Right cardiac atrium (tissue), 5 donors: ENCODE measurements at places on chromosomes 3 and 15. TPM values are rescaled to one million over a fixed set of nuclear protein-coding genes. Genes with fewer than 3 reads are reported as not detected.

DNA sequence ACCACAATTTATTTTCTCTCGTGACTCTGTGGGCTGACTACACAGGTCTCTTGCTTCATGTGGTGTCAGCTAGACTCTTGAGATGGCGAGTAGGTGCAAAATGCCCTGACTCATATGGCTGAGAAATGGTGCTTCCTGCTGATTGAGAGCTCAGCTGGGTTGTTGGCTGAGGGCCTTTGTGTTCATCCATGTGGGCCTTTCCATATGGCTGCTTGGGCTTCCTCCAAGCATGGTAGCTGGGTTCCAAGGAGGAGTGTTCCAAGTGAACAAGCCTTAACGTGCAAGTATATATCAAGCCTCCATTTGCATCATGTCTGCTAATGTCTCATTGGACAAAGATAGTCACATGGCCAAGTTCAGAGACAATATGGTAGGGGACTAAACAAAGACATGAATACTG is 164.0 kb downstream of the PDCD6IP start:
- DNase-seq: no peak

DNA sequence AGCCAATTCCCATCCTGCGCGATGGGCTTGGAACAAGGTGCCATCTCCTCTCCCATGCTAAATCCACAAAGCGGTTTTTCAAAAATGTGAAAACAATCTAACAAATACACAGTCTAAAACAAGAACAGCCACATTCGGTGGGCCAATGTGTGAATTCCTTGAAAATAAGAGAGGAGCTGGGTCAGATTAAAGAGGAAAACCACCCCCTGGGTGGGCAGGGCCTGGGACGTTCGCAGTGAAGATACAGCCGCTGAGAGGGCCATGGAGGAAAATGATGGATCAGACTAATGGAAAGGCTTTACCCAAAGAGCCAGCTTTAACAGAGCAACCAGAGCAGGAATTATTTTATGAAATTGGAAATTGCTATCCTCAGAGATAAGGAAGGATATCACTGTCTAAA is 27.4 kb downstream of the PRR20G start:
- no peak for DNase-seq

The GAP43 gene
- not detected for total RNA-seq

GRCh38 chr3:185988080-185988815 is 50.4 kb upstream of the TRA2B start:
- no peak for DNase-seq

DNA sequence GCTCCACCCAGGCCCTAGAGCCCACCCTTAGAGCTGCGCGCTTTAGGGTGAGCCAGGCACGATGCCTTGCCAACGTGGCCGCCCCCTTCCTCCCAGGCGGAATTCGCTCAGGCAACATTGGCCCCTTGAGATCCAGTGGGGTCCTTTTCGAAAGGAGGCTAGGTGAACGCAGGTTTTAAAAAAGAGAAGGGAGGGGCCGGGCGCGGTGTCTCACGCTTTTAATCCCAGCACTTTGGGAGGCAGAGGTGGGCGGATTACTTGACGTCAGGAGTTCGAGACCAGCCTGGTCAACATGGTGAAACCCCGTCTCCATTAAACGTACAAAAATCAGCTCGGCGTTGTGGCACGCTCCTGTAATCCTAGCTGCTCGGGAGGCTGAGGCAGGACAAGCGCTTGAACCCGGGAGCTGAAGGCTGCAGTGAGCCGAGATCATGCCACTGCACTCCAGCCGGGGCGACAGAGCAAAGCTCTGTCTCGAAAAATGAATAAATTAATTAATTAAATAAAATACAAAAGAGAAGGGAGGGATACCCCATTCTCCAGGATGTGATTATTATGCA is 984 bp upstream of the RPP25 start:
- peak; percentile 21 for DNase-seq

GRCh38 chr15:101091080-101092017 is 160.5 kb downstream of the CHSY1 start:
- peak; percentile 89 for DNase-seq

DNA sequence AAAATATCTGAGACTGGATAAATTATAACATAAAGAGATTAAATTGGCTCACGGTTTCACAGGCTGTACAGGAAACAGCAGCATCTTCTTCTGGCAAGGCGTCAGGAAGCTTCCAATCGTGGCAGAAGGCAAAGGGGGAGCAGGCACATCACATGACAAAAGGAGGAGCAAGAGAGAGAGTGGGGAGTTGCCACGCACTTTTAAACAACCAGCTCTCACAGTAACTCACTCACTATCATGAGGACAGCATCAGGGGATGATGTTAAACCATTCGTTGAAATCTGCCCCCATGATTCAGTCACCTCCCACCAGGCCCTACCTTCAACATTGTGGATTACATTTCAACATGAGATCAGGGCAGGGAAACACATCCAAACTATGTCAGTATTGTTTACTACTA is 114.5 kb upstream of the SPATA16 start:
- DNase-seq: no peak

DNA sequence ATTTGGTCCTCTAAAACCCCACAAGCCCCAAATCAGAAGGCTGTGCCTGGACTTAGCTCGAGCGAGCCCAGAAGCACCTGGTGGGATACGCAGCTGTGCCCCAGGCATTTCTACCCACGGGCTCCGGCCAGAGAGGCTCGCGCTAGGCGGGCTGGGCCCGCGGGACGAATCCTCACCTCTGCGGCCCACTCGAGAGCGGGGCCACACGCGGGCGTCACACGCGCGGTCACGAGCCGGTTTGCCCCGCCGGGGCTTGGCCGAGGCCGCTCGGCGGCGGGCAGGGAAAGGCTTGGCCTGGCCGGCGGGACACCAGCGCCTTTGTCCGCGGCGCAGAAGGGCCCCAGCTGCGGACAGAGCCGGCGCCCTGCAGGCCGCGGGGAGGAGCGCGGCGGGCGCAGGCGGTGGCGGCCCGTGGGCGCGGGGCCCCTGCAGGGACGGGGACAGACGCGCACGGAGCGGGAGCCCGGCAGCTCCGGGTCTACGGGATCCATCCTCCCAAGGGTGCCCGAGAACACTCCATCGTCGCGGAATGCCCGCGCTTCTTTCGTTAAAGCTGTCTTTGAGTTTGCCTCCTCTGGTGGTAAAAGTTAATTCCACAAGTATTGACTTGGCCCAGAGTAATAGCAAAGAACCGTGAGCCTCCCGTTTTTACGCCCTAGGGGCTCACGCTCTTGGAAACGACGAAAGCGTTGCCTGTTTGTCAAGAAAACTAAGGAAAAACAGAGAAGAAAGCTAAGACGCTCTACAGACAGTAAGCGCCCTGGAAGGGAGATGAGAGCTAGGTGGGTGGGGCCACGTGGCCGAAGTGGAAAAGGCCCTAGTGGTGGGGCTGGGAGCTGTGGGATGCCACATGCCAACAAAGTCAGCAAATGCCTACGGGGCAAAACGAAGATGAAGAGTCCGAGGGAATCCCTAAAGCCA is 26.4 kb downstream of the TYRO3 start:
- DNase-seq: peak; percentile 78

- no peak for DNase-seq
Measured at GRCh38 chr3:193377591-193377990, 962 bp downstream of the ATP13A5 start.

- DNase-seq: no peak
Measured at GRCh38 chr15:76060118-76060989, 569 bp downstream of the TMEM266 start.

- DNase-seq: no peak
Measured at GRCh38 chr15:84143753-84144314, 91.7 kb upstream of the GOLGA6L4 start.
